ENCODE measurements at places on chromosomes 5 and 9.
A peak's percentile ranks its signal among the peaks of the same experiment; 100 is the strongest.

DNA sequence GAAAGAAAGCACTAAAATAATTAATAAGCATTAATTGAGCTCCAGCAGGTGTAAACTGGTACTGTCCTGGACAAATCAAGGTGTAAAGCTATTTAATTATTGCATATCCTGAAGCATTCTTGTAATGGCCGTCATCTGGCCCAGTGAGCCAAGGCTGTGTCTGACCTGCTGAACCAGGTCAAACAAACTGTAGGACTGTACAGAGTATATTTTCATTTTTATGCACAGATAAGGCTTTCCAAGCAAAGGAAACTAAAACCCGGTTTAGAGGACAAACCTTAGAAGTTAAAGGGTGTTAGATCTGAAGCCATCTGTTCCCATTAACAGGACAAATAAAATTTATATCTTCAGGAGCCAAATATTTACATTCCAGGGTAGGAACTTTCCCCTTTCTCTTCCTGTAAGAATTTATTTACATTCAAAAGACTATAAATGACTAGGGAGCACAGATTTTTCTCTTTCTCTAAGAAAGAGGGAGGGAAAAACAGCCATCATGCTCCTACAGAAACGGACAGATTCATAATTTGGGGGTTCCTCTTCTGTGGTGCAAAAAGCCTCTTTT lies 69.8 kb downstream of the ESM1 start:
- no peak for DNase-seq

DNA sequence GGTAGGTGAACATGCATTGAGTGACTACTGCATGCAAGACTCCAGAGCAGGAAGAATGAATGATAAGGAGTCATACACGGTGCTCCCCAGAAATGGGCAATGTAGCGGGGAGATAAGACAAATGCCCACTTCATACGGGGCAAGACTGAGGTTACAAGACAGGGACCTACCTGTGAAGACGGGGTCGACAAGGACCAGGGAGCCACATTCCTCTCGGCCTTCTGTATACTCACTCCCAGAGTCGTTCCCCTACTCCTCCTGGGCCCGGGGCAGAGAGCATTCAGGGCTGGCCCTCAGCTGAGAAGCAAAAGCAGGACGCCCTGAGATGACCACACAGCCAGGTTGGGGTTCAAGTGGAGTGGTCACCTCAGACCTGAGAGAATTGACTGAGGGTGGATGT lies 26.7 kb downstream of the PITX1 start:
- DNase-seq = no peak

DNA sequence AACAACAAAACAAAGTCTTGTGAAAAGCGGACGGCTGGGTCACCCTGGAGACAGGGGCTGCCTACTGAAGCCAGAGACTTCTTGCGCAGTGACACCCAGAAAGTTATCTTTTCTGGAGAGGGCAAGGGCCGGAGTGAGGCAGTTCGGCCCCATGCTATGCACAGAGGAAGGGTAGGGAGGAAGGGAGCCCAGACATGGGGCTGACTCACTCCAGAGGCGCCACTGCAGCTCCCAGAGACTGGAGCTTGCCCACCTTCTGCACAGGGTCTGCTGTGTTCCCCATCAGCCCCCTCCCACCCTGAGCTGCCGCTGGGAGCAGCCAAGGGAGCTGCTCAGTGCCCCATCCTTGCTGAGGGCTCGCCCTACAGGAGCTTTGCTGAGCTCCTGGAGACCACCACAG lies 13.3 kb downstream of the SLC6A3 start:
- DNase-seq = no peak

- no peak for DNase-seq
Measured at GRCh38 chr9:111711548-111711947, 50.1 kb downstream of the GNG10 start.

DNA sequence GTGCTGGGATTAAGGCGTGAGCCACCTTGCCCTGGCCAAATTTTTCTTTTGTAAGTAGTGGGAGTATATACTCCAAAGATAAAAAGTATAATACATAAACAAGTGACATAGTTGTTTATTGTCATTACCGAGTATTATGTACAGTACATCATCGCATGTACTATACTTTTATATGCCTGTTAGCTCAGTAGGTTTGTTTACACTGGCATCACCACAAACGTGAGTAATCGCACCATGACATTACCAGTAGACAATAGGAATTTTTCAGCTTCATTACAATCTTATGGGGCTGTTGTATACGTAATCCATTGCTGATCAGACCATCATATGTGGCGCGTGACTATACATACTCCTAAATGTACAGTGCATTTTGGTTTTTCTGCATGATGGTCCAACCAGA lies 9.8 kb downstream of the SECISBP2 start:
- no peak for DNase-seq

DNA sequence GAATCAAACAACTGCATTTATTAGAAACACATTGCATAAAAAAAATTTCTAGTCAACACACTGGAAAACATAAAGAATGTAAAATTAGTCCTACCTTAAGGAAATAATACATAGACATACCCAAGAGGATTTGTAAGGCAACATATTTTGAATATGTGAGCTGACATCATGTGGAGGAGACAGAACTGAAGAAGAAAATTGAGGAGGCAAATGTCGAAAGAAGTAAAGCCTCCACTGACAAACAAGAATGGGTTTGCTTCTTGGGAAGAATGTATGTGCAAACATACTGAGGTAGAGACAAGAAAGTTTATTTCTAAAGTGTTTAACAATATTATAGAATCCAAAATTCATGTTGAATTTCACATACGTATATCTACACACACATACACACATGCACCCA lies 363.0 kb upstream of the PDE4D start:
- DNase-seq = no peak

GRCh38 chr5:44714871-44715561 lies 93.7 kb upstream of the MRPS30 start:
- no peak for DNase-seq

DNA sequence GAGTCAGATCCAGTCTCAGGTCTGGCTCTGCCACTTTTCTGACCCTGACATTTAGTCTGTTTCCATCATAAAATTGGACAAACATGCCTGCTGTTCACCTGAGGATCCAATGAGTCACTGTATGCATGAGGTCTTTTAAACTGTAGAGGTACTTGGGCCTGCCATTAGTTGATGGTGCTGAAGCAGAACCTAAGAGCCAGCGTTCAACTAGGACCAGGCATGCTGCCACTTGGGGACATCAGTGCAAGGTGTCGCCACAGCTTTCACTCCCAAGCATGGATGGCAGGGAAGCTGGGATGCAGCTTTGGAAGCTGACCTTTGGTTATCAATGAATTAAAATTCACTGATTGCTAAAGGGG lies 37.1 kb downstream of the NEUROG1 start:
- DNase-seq = no peak

DNA sequence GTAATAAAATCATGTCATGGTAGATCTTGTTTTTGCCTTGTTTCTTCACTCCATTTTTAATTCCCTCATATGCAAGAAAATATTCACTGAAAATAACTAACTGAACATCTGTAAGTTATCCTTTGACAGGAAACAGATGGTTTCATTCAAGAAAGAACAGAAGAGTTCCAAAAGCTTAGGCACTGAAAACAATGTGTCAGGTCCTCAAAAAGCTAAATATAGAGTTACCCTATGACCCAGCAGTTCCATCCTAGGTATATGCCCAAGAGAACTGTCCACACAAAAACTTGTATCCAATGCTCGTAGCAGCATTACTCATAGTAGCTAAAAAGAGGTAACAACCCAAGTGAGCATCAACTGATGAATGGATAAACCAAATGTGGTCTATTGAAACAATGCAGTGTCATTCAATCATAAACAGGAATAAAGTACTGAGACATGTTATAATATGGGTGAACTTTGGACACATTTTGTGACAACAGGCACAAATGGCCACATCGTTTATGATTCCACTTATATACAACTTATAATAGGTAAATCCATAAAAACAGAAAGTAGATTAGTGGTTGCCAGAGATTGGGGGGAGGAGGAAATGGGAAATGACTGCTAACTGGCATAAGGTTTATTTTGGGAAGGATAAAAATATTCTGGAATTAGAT lies 231.0 kb downstream of the FRMD3 start:
- DNase-seq = no peak

- DNase-seq = peak; percentile 29
Measured at GRCh38 chr9:130212543-130213297, 40.5 kb downstream of the NCS1 start.

DNA sequence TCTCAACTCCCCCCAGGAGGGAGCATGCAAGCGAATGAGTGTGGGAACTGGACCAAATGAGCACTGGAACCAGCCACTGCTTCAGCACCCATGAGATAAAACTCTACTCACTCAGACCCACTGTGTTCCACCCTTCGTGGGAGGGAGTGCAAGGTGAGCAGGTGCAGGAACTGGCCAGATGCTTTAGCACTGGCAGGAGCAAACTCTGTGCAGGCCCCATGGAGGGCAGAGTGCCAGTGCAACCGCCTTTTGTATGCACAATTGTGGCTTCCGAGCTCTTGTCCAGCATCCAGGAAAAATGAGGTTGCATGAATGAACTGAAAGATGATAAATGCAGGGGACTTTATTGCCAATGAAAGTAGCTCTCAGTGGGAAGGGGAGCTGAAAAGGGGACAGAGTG lies 67.4 kb upstream of the CCDC112 start:
- DNase-seq = no peak
